ENCODE measurements at places on chromosomes 13 and 19.

DNA sequence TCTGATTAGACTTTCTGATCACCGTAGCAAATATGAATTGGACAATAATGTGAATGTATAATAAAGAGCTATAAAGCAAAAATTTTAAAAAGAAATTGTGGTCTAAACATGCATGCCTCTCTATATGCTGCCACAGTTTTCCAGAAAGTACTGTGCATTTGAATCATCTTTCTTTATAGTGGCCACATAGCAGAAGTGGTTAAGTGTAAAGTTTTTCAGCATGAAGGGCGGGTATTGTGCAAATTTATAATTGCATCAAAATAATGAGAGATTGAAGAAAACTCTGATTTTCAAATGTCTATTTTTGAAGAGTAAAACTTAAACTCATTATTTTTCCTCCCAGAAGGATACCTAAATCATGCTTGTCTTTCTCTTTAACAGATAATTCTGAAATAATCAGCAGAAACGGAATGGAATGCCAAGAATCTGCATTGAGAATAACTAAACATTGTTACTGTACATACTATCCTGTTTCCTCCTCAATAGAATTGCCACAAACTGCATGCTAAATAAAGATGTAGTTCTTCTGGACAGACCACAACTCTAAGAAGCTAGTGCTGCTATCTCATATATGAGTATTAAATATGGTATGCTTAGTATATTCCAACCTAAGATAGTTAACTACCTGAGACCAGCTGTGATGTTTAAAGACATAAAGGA lies 42.9 kb upstream of the RAP2A start:
- DNase-seq = no peak

DNA sequence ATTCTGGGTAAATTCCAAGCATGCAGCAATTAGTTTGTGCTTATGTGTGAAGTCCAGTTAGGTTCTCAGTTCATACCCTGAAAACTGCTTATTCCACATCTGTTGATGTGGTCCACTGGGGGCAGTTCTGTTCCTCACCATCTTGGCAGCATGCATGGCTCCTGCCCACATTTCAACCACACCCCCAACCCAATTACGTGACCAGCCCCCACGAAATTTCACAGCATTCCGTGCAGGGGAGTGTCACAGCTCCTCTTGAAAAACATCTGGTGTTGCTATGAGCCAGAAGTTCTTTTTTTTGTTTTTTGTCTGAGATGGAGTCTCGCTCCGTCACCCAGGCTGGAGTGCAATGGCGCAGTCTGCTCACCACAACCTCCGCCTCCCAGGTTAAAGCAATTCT lies 9.1 kb upstream of the ERVK3-1 start:
- DNase-seq = no peak

GRCh38 chr13:33940898-33941297 lies 122.9 kb downstream of the RFC3 start:
- no peak for DNase-seq

DNA sequence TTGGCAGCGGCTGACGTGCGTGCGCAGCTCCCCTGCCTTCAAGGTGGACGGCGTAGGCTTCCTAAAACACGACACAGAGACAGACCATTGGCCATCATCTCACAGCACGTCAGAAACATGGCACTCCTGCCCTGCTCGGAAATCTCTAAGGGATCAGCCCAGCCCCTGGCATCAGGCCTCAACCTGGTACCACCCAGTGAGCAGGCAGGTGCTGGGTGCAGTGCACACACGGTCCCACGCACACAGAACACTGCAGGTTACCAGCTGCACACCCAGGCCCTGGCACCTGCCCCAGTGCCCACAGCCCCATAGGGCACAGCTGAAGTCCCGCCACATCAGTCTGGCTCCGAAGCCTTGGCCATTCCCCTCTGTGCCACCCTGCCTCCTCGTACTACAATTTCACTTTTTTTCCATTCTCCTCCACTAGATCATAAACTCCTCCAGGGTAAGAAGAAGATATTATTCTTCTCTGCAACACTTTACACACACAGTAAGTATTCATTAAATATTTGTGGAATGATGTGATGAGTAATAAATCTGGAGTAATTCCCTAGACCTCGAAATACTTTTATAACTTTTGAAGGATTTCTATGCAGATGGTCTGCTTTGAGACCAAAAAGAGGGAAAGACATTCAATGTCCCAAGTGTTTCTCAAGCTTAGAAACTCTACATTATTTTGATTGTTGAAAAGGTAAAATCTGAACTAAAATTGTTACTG lies 156.4 kb downstream of the COL4A1 start:
- no peak for DNase-seq

- no peak for DNase-seq
Observed at GRCh38 chr13:51977625-51978024, 33.6 kb downstream of the ATP7B start.

DNA sequence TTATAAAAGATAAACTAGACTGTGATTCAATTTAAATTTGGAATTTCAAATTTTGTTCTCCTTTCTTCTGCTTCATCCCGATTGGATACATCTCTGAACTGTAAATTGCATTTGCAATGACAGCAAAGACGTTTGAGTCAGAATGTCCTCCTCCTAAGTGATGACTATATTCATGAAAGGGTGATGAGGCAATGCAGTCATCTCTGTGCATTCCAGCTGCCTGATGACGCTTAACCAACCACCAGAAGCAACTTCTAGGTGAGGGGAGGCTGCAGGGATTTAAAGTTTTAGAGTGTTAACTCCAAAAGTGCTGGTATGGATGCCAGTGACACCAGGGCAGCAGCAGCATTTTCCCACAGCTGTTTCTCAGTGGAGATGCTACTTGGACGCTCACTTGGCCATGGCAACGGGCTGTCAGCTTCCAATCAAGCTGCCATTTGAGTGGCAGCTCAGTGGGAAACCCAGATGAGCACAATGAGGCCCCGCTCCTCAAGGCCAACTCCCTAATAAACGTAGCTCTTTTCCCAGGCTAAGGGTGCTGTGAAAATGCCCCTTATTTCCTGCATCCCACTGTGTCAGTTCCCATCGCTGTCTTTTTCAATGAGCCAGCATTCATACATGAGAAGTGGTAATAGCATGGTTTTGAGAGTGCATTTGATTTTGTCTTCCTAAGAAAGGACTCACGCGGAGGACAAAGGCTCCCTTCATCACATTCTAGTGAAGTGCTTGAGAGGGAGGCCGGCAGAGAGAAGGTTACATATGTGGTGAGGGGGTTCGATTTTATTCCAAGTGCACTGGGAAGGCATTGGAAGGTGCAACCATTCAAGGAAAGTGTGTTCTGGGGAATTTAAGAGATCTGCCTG lies 45.2 kb upstream of the AMER2 start:
- DNase-seq = no peak

- DNase-seq = no peak
Observed at GRCh38 chr19:19052921-19053320, 10.9 kb upstream of the SLC25A42 start.

DNA sequence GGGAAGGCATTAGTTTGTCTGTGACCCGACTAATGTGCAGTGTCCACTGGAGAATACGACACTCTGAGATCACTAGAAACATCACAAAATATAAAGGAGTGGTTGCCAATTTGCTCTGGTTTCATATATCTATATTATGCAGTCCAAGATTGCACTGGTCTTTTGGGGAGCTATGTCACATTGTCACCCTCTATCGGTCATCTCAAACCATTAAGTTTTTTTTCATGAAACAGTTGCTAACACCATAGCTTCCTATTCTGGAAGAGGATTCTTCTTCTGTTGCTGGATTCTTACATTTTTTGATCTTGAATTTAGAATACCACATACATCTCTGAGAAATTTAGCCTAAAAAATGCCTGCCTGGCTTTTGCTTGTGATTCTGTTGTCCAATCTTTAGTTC lies 168.6 kb downstream of the LACC1 start:
- DNase-seq = no peak
